ENCODE measurements at places on chromosomes 11 and 22.

- no peak for DNase-seq
Measured at GRCh38 chr22:42286205-42286604, 15.8 kb upstream of the TCF20 start.

DNA sequence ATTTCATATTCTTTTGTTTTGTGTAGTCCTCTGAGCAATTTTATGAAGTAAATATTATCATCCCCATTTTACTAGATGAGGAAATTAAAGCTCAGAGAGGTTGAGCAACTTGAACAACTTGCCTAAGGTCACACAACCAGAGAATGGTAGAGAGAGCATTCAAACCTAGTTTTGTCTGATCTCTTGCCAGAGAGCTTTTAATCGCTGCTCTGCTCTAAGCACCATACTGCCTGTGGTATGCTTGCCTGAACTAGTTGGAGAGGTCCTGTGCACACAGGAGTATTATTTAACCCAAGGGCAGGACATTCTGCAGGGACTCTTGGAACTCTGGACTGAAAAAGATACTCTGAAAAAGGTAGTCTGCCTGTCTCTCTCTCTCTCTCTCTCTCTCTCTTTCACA is 38.5 kb downstream of the TRAF6 start:
- no peak for DNase-seq

- DNase-seq: no peak
Measured at GRCh38 chr11:119509969-119510401, 87.0 kb upstream of the THY1 start.

- no peak for DNase-seq
Measured at GRCh38 chr11:97269527-97269926, 879.7 kb downstream of the JRKL start.

DNA sequence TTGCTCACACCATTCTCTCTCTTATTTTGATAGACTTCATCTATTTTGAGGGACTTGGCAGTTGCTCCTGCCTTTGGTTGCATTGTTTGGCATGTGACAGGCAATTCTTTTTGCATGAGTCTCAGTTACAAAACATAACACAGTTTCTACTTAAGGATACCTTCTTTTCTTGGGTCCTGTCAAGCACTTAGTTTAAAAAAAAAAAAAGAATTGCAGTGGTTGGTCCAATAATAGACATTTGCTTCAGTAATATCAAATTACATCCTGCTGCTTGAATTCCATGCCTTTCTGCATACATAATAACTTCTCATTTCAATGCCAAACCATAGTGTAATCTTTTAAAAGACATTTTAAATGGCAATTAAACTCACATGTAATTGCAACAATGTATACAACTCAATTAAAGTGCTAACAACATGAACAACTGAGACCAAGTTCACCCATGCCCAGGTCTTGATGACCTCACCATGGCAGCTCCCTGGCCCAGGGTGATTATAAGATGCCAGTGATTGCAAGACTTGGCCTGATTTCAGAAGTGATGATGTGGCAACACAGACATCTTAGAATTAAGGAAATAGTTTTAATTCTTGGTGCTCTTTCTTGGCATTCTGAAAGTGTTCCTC is 32.2 kb upstream of the PLET1 start:
- DNase-seq: no peak

GRCh38 chr11:44797886-44798606 is 71.3 kb downstream of the TSPAN18 start:
- no peak for DNase-seq

- no peak for DNase-seq
Measured at GRCh38 chr11:2655834-2656622, 43.8 kb downstream of the KCNQ1OT1 start.

DNA sequence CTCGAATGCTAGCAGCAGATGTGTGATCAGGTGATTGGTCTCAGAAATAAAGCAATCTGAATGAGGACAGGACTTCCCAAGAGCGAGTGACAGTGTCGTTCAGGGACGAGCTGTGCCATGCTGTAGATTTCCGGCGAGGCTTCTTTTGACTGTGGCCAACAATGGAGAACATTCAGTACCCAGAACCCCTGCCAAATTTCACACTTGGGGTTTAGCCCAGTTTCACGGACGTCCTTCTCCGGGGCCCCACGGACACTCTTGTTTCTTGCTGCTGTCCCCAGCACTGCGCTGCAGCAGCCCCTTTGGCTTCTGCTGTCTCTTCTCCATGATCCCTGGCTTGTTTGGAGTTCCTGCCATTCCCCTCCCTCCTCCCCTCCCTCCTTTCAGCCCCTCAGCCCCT is 115.1 kb upstream of the GRAMD1B start:
- DNase-seq: no peak

All from coronary artery (tissue), 2 donors.